ENCODE measurements at places on chromosomes 1 and 21. TPM values are rescaled to one million over a fixed set of nuclear protein-coding genes. Genes with fewer than 3 reads are reported as not detected.

The AUNIP gene
- 12.0 TPM for total RNA-seq

The CD34 gene
- total RNA-seq: not detected

The REN gene
- not detected for total RNA-seq

The CTNNBIP1 gene
- total RNA-seq: 5.8 TPM

The LCE1F gene
- not detected for total RNA-seq

The PRAMEF2 gene
- not detected for total RNA-seq

- DNase-seq: no peak
- H3K4me3 ChIP-seq: no peak overlapping the region
- H3K36me3 ChIP-seq: peaks cover 62% of the 10 kb centered on the region
- no peaks in the 10 kb centered on the region for H3K27me3 ChIP-seq
Observed at GRCh38 chr1:53265581-53265980, 27.3 kb upstream of the MAGOH start.

- H3K36me3 ChIP-seq: no peaks in the 10 kb centered on the region
- no peak for DNase-seq
- peaks cover 14% of the 10 kb centered on the region for H3K4me1 ChIP-seq
- peaks cover 15% of the 10 kb centered on the region for H3K27me3 ChIP-seq
Observed at GRCh38 chr1:154481053-154481452, 21.0 kb upstream of the TDRD10 start.

- peaks cover 27% of the 10 kb centered on the region for H3K4me1 ChIP-seq
- H3K27me3 ChIP-seq: peaks cover 29% of the 10 kb centered on the region
- DNase-seq: no peak
- H3K36me3 ChIP-seq: no peaks in the 10 kb centered on the region
- no peak overlapping the region for H3K4me3 ChIP-seq
Observed at GRCh38 chr1:31701091-31701736, 2.6 kb downstream of the COL16A1 start.

DNA sequence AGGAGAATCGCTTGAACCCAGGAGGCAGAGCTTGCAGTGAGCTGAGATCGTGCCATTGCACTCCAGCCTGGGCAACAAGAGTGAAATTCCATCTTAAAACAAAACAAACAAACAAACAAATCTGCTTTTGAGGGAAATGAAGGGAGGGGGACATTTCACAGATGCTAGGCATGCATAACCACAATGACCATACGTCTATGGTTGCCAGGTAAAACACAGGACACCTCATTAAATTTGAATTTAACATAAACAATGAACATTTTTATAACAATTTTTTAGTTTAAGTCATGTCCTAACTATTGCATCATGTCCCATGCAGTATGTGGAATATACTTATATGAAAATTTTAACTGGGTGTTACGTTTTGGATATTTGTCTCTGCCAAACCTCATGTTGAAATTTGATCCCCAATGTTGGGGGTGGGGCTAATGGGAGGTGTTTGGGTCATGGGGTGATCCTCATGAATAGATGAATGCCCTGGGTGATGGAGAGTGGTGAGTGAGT is 31.0 kb upstream of the ZBTB18 start:
- no peaks in the 10 kb centered on the region for H3K4me1 ChIP-seq
- no peak overlapping the region for H3K4me3 ChIP-seq
- H3K36me3 ChIP-seq: no peaks in the 10 kb centered on the region
- peaks cover 2% of the 10 kb centered on the region for H3K27me3 ChIP-seq
- H3K27ac ChIP-seq: no peak overlapping the region

GRCh38 chr1:69328186-69328585 is 239.5 kb upstream of the LRRC7 start:
- H3K27ac ChIP-seq: no peak overlapping the region
- no peak for DNase-seq
- no peaks in the 10 kb centered on the region for H3K4me1 ChIP-seq
- H3K4me3 ChIP-seq: no peak overlapping the region
- H3K27me3 ChIP-seq: no peaks in the 10 kb centered on the region

DNA sequence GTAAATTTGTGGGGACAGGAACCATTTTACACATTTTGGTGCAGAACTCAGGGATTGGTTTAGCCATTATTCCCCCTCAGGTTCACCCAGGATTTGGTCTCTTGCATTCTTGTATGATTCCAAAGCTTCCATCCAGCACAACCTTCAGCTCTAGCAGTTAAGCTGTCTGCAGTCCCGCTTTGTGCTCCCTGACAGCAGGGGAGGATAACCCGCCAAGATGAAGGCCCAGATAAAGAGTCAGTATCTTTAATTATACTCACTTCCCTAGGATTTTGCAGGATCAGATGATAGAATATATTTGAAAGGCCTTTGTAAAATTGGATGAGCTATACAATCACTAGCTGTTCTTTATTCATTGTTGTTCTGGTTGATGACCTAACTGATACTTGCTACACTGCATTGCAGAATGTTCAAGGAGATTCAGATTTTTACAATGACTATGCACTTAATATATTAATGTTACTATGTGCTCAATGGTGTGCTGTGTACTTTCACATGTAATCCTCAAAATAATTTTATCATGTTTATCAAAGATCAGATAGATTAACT is 49.8 kb downstream of the SLC16A1 start:
- H3K27ac ChIP-seq: no peak overlapping the region
- H3K4me3 ChIP-seq: no peak overlapping the region
- no peak for DNase-seq
- H3K27me3 ChIP-seq: no peaks in the 10 kb centered on the region
- H3K36me3 ChIP-seq: peaks cover 8% of the 10 kb centered on the region
- peaks cover 28% of the 10 kb centered on the region for H3K4me1 ChIP-seq

DNA sequence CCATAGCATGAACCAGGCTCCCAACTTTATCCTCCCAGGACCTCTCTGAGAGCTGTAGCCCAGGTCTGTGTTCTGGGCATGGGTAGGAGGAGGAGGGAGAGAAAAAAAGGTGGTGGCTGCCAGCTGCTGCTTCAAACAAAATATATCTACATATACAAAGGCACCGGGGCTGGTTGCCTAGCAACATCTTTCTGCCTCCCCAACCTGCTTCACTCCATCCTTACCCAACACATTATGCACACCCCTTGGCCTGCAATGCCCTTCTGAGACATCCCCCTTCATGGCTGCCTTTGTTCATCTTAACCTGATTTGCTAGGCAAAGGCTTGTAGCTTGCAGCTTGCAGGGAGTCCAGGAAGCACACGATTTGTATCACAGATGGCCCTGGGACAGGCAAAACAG is 27.2 kb upstream of the ATP1A1 start:
- H3K4me3 ChIP-seq: no peak overlapping the region
- no peaks in the 10 kb centered on the region for H3K36me3 ChIP-seq
- no peak overlapping the region for H3K27ac ChIP-seq
- peaks cover 2% of the 10 kb centered on the region for H3K27me3 ChIP-seq
- peak; percentile 69 for DNase-seq
- H3K4me1 ChIP-seq: peaks cover 6% of the 10 kb centered on the region

GRCh38 chr1:77382366-77382765 is 100.5 kb downstream of the AK5 start:
- no peak overlapping the region for H3K4me3 ChIP-seq
- no peak for DNase-seq
- no peaks in the 10 kb centered on the region for H3K36me3 ChIP-seq

GRCh38 chr1:160711602-160712311 is at the start of gene CD48:
Gene CD48, minus strand, starts transcription at chr1:160711822. Its CDS starts 59 bp downstream, at chr1:160711763.
- no peak within 1 kb of the TSS for H3K27ac ChIP-seq
- DNase-seq: peak; percentile 85
- no peaks in the 10 kb centered on the region for H3K27me3 ChIP-seq

- no peak overlapping the region for H3K4me3 ChIP-seq
- H3K36me3 ChIP-seq: no peaks in the 10 kb centered on the region
- no peaks in the 10 kb centered on the region for H3K4me1 ChIP-seq
- peaks cover 16% of the 10 kb centered on the region for H3K27me3 ChIP-seq
- no peak overlapping the region for H3K27ac ChIP-seq
Observed at GRCh38 chr1:116179964-116180363, 68.8 kb downstream of the MAB21L3 start.

DNA sequence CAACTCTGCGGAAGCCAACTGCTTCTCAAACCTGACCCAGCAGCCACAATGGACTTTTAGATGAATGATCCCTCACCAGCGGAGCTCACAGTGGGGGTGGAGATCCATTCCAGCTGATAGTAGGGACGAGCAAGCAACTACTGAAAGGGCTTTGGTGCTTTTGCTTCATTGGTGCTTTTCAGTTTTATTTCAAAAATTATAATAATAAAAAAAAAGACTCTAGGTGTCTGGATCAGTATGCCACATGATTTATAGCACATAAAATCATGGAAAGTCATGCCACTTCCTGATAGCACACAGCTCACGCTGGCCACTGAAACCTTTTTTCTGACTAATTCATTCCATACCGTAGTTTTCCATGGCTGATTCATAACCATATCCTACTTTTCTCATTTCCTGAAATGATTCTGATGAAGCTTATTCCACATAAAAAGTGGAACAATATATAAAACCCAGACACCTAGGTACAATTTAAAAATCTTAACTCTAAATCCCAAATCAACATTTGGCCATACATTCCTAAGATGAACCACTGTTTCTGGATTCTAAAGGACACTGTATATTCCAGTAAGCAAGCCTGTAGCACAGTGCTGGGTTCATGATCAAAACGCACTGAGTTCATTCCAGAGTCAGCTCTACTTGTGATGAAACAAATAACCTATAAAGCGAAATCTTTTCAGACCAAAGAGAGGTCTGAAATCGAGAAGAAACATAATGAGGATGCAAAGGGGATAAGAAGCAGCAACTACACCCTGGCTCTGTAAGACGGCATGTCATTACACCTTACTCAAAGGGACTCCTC is 41.3 kb upstream of the KCNE1 start:
- no peak overlapping the region for H3K4me3 ChIP-seq
- H3K27me3 ChIP-seq: no peaks in the 10 kb centered on the region
- peak overlapping the region; percentile 42 for H3K27ac ChIP-seq
- no peak for DNase-seq
- peaks cover 9% of the 10 kb centered on the region for H3K4me1 ChIP-seq
- H3K36me3 ChIP-seq: peaks cover 4% of the 10 kb centered on the region

DNA sequence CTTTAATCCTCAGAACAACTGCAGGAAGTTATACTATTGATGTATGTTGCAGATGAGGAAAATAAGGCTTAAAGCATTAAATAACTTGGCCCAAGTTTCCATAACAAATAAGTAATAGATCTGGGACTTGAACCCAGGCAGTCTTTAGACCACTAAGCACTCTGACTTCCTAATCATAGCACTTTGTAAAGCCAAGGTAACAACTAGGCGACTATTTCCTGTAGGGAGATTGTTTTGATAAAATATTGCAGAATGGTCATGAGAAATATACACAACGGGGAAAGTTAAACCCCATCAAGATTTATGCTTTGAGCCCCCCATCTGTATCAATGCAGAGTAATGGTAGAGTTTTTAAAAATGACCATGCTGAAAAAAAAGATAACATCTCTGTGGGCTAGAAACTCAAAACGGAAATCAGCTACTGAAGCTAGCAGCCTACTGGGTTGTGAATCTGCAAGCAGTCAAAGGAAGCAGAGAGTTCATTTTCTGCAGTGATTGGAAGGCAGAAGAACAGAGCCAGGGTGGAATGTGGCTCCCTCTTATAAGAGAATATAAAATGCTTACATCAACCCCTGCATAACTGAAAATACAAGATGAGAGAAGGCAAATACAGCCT is 111.2 kb upstream of the OLIG2 start:
- peak; percentile 65 for DNase-seq
- no peaks in the 10 kb centered on the region for H3K36me3 ChIP-seq
- H3K27me3 ChIP-seq: peaks cover 19% of the 10 kb centered on the region
- H3K4me1 ChIP-seq: peaks cover 14% of the 10 kb centered on the region
- H3K4me3 ChIP-seq: no peak overlapping the region
- H3K27ac ChIP-seq: no peak overlapping the region

DNA sequence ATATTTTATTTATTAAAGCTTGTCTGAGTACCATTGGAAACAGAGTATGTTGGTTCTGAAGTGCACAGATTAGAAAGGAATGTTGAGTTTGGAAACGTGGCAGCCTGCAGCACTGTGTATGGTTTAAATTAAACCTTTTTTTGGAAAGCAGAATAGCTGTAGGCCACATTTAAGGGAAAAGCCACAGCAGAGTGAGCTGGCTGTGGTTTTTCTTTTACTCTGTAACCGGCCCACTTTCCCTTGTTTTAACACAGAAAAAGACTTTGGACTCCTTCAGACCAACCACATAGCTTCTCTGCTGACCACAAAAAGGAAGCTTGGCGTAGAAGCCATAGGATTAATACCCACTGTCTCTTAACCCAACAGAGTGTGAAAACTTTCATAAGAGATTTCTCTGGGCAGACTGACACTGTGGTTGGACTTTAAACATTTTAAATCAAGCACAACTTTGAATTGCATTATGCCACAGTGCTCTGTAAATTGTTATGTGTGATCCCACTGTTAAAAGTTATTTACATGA is 75.2 kb downstream of the NFIA start:
- DNase-seq: no peak
- H3K27ac ChIP-seq: no peak overlapping the region
- no peaks in the 10 kb centered on the region for H3K36me3 ChIP-seq
- no peak overlapping the region for H3K4me3 ChIP-seq
- peaks cover 28% of the 10 kb centered on the region for H3K27me3 ChIP-seq

DNA sequence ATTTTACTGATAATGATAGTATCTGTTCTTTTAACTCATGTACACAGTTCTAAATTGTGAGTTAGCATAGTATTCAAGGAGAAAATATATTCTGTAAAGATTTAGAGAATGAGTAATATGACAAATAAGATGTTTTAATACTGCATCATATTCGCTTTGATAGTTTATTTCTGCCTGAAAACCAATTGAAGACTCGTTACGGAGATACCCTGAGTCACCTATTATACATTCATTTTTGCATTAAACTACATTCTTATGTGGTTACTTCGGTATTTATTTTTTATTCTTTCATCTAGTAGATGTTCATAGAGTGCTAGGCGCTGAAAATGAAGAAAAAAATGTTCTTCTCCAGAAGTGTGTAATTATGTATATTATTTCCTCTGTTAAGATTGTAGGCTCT is 5.3 kb downstream of the UHMK1 start:
- no peak overlapping the region for H3K27ac ChIP-seq
- H3K36me3 ChIP-seq: peaks cover 47% of the 10 kb centered on the region
- no peak for DNase-seq
- H3K4me3 ChIP-seq: no peak overlapping the region

GRCh38 chr1:70966018-70966638 is 81.5 kb downstream of the PTGER3 start:
- no peak overlapping the region for H3K4me3 ChIP-seq
- H3K27ac ChIP-seq: no peak overlapping the region
- DNase-seq: no peak
- H3K4me1 ChIP-seq: no peaks in the 10 kb centered on the region
- no peaks in the 10 kb centered on the region for H3K27me3 ChIP-seq

GRCh38 chr1:94156096-94156625 is 35.2 kb upstream of the ABCA4 start:
- peaks cover 9% of the 10 kb centered on the region for H3K27me3 ChIP-seq
- no peak overlapping the region for H3K4me3 ChIP-seq
- H3K36me3 ChIP-seq: no peaks in the 10 kb centered on the region
- no peak for DNase-seq

- peaks cover 58% of the 10 kb centered on the region for H3K27me3 ChIP-seq
- H3K4me1 ChIP-seq: no peaks in the 10 kb centered on the region
- H3K4me3 ChIP-seq: no peak overlapping the region
- H3K36me3 ChIP-seq: no peaks in the 10 kb centered on the region
Observed at GRCh38 chr1:223135176-223135942, 7.7 kb downstream of the TLR5 start.

- no peak overlapping the region for H3K27ac ChIP-seq
- H3K4me3 ChIP-seq: no peak overlapping the region
- H3K4me1 ChIP-seq: no peaks in the 10 kb centered on the region
- DNase-seq: no peak
- H3K27me3 ChIP-seq: peaks cover 3% of the 10 kb centered on the region
Observed at GRCh38 chr1:220330265-220330664, 58.0 kb upstream of the RAB3GAP2 start.

GRCh38 chr1:162952956-162953355 is 92.0 kb upstream of the CCDC190 start:
- DNase-seq: no peak
- peaks cover 3% of the 10 kb centered on the region for H3K27me3 ChIP-seq
- H3K4me1 ChIP-seq: peaks cover 5% of the 10 kb centered on the region

Data from activated CD4-positive, alpha-beta T cell treated with anti-CD3 and anti-CD28 coated beads, Interleukin-2, amount 10 ng/mL, durations not matched to agents 24 days and 14 days (primary cell).